Stimulated activated naive CD8-positive, alpha-beta T cell treated with anti-CD3 and anti-CD28 coated beads, Interleukin-15, amount 100 ng/mL, for 72 hours (primary cell): ENCODE measurements at places on chromosomes 13 and 19.

DNA sequence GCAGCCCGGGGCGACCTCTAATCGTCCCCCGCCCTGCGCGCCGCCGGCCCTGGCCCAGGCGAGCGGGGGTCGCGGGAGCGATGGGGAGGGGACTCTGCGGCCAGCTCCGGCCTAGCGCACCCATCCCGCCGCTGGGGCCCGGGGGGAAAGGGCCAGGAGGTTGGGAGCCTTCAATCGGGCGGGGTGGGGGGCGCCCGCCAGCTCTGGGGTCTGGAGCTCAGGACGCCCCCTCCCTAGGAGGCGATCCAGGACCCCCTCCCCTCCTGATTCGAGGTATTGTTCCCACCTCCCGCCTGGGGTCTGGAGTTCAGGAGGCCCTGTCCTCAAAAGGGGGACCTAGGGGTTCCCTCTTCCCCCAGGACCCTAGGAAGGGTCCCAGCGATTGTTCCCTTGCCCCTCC is 430 bp downstream of the ZNF358 start:
- DNase-seq, result no peak

GRCh38 chr19:12015753-12016116 is 19.7 kb downstream of the ZNF433 start:
- DNase-seq, result no peak

- no peak for DNase-seq
Measured at GRCh38 chr19:23002690-23003422, at the start of gene ZNF728. TSS of gene ZNF728 (minus strand) at chr19:23003176. CDS start at chr19:23003030, 146 bp downstream.

GRCh38 chr19:41813911-41814310 is 17.5 kb downstream of the CEACAM3 start:
- DNase-seq, result no peak

DNA sequence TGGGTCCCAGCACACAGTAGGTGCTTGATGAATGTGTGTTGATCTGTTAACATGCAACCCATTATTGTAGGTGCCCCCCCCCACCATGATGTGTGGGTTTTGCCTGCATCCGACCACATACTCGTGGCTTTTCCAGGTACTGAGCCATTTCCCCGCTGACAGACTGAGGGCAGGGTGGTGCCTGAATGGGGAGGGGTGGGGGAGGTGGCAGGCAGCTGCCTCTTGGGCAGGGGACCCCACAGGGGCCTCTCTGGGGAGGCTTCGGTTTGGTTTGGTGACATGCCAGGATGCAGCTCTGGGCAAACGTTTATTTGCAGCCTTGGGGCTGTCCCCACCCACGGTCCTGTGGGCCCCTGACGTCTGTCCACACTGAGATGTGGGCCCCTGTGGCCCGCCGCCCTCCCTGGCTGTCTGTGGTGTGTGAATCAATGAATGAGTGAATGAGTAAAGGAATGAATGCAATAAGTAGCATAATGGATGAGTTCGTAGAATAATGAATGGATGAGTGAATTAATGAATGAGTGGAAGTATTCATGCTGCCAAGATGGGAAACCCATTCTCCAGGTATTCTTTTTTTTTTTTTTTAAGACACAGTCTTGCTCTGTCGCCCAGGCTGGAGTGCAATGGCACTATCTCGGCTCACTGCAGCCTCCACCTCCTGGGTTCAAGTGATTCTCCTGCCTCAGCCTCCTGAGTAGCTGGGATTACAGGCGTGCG is 9.0 kb upstream of the JUND start:
- peak; percentile 99 for DNase-seq

DNA sequence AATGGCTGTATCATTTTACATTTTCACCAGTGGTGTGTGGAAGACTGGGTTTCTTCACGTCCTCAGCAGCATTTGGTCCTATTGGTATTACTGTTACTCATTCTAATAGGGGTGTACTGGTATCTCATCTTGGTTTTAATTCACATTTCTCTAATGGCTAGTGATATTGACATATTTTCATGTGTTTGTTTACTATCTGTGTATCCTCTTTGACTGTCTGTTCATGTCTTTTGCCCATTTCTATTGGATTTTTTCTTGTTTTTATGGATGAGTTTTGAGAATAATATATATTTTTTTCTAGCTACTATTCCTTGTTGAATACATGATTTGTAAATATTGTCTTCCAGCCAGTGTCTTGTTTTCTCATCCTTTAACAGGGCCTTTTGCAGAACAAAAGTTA is 13.8 kb downstream of the IFNL2 start:
- DNase-seq, result no peak

- peak; percentile 46 for DNase-seq
Measured at GRCh38 chr19:49210108-49210900, 52.7 kb downstream of the TRPM4 start.

GRCh38 chr19:15471639-15472101 is 7.3 kb upstream of the RASAL3 start:
- peak; percentile 8 for DNase-seq

DNA sequence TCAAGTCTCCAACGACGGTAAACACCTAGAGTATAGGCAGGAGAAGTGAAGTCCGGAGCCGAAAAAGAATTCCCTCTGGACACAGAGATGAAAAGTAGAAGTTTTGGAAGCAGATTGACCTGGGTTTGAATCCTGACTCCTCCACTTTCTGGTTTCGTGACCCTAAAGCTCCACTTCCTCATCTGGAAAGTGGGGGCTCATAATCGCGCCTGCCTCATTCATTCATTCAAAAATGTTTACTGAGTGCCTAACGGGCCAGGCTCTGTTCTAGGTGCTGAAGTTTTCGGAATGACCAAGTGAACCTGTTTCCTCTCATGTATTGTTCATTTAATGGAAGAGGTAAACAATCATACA is 7.1 kb upstream of the EML2 start:
- DNase-seq, result no peak

GRCh38 chr19:49954933-49955332 is 6.0 kb downstream of the SIGLEC11 start:
- no peak for DNase-seq
